ENCODE measurements at places on chromosomes 4 and X.

- DNase-seq = peak; percentile 14
These were observed 57.2 kb downstream of the IRF2 start for GRCh38 chr4:184416913-184417734.

- no peak for DNase-seq
These were observed 43.6 kb downstream of the CD99L2 start for GRCh38 chrX:150854856-150855255.

GRCh38 chrX:4881277-4881676 is 1167.8 kb upstream of the PRKX start:
- no peak for DNase-seq

DNA sequence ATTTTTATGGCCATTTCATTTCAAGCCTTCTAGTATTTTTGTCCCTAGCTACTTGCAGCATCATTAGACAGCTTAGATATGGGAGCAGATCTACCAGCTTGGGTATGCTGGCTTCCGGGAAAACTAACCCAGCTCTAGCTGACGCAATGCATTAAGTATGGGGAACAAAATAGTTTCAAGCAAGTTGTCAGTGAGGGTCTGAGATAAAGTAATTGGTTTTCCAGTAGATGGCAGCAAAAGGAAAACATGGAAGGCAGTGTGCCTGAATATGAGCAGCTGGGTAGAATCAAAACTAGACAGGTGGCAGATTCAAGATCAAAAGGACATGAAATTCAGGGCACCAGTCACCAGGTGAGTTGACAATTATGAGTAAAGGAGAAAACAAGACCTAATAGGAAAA is 340.9 kb upstream of the CTSO start:
- no peak for DNase-seq

GRCh38 chr4:88802585-88803286 is 105.1 kb upstream of the NAP1L5 start:
- DNase-seq = no peak

DNA sequence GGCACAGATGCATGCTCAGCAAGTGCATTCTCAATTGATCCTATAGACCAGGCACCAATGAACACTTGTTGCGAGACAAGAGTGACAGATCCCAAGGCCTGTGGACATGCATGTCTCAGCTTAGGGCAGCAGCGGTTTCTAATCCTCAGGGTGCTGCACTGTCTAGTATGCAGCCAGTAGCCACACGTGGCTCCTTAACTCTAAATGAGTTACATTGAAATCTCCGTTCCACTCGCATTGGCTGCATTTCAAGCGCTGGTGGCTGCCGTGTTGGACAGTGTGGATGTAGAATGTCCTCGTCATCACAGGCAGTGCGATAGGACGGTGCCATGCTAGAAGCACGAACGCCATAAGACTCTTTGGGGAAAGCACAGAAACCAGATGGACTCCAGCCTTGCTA is 24.0 kb upstream of the AFAP1 start:
- DNase-seq = no peak

- DNase-seq = no peak
These were observed 50.4 kb downstream of the PDK3 start for GRCh38 chrX:24515447-24515846.

- DNase-seq = no peak
These were observed 650.8 kb downstream of the PCDH7 start for GRCh38 chr4:31370866-31371465.
